Fibroblast of mammary gland (primary cell): ENCODE measurements at places on chromosomes 7 and 10.

GRCh38 chr10:16792675-16793074 is 24.5 kb downstream of the RSU1 start:
- DNase-seq, result no peak

DNA sequence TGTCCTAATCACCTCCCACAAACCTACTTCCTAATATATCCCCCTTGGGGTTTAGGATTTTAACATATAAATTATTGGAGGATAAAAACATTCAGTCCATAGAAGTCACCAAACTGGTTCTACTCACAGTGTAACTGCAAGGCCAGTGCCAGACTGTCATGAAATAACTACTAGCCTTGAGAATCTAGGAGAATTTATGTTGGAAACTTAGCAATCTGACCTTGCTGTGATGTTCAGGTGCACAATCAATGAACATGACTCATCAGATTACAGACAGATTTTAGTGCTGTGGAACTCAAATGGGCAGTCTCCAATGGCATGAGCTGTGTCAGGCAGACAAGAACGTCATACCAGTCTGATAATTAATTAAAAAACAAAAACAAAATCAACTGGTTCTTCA is 571.4 kb upstream of the IGFBP3 start:
- DNase-seq, result no peak

GRCh38 chr7:58086461-58086860 is 636.5 kb downstream of the ZNF716 start:
- DNase-seq, result no peak

GRCh38 chr10:112834751-112835181 is 115.3 kb upstream of the TCF7L2 start:
- DNase-seq, result no peak

DNA sequence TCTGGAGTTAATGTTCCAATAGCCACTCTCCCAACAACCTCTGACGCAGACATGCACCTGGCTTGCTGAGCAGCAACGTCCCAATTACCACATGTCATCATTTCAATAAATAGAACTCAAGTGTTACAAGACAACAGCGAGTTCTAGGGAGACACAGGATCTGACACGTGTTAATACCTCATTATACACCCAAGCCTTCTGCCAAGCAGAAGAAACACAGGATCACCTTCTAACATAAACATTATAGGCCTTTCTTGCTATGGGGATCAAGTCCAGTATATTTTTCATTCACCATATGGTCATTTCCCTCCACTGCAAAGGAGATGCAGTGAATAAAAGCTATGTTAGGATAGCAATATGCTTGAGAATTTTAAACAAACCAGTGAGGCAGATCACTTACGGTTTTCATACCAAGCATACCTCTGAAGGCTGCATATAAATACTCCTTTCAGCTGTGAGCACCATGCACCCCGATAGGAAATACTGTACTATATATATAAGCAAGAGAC is 74.2 kb downstream of the JAZF1 start:
- peak; percentile 78 for DNase-seq

DNA sequence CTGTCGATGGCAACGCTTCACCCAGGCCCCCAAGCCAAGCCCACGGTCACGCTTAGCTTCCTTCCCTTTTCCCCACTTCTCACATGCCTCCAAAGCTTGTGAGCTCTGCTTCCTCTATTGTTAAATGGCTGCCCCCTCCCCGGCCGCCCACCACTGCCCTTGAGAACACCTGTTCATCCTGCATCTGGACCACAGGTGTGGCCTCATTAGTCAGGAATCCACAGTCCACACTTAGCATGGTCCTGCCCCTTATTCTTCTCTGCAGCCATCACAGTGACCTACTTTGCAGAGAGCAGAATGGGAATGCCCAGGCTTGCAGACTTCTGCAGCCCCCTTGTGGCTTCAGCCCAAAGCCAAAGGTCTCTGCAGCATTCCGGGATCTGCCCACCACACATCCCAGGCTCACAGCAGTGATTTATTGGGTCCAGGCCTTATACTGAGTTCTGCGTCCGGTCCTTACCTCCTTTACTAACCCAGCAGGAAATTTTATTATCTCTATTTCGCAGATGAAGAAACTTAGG is 66.9 kb downstream of the PTPRE start:
- no peak for DNase-seq

DNA sequence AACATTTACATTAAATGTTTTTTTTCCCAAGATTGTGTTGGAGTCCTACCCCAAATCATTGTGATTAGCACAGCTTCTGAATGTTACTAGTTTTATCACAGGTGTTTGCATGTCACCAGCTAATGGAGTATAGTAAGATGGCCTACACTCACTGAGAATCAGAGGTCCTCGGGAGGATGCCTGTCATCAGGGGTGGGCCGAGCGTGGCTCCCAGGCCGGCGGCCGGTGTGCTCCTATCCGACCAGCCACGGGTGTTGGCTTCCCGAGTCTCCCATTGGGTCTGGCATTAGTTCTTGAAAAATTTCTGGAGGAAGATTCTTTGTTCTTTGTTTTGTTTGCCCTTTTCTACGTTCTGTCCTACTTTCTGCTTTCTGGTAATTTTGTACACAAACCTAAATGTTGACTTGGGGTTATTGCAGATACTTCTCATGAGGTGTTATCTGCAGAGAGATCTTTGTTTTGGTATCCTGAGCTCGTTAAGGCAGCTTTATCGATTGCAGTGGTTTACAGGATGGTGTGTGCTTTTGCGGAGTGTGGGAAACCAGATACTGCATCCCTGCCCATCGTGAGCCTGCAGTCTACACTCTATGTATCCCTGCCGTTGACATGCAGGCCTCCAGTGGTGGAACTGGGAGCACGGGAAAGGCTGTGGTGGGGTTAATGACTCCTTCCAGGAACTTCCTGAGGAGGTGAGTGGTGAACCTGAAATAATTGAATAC is 67.3 kb upstream of the DNAJB6 start:
- no peak for DNase-seq
